ENCODE measurements at places on chromosomes 1 and 21. TPM values are rescaled to one million over a fixed set of nuclear protein-coding genes. Genes with fewer than 3 reads are reported as not detected.

DNA sequence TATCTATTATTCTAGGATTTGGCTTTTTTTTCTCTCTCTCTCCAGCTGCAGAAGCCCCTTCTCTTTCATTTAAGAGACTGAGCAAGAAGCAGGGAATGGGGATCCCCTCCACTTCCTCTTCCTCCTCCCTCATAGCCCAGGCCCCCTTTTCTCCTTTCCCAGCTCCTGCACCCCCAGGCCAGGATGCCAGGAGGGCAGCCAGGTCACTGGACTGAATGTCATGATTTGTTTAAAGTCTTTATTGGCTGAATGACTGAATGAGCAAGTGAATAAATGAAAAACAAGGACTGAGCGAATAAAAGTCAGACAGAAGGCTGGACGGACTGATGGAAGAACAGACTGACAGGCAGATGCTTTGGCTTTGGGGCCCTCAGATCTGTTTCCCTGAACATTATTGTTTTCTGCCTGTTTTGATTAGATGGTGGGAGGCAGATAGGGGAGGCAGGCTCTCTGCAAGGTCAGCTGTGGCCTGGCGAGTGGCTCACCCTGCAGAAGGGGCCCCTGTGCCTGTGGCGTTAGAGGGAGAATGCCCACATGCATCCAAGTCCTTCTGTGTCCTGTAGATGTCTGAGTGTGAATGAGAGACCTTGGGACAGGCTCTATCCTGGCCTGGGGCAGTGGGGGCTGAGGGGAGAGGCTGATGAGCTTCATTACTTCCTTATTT is 20.3 kb upstream of the ADGRB2 start:
- no peak for DNase-seq
- H3K27me3 ChIP-seq = no peaks in the 10 kb centered on the region
- no peak overlapping the region for H3K4me3 ChIP-seq
- H3K4me1 ChIP-seq = peaks cover 23% of the 10 kb centered on the region
- H3K36me3 ChIP-seq = no peaks in the 10 kb centered on the region

GRCh38 chr21:36127250-36127904 is 7.5 kb upstream of the CBR3 start:
- peaks cover 24% of the 10 kb centered on the region for H3K4me1 ChIP-seq
- H3K27ac ChIP-seq = no peak overlapping the region
- H3K36me3 ChIP-seq = peaks cover 4% of the 10 kb centered on the region
- H3K4me3 ChIP-seq = no peak overlapping the region

NEXN gene
- total RNA-seq = 1.1 TPM

DNA sequence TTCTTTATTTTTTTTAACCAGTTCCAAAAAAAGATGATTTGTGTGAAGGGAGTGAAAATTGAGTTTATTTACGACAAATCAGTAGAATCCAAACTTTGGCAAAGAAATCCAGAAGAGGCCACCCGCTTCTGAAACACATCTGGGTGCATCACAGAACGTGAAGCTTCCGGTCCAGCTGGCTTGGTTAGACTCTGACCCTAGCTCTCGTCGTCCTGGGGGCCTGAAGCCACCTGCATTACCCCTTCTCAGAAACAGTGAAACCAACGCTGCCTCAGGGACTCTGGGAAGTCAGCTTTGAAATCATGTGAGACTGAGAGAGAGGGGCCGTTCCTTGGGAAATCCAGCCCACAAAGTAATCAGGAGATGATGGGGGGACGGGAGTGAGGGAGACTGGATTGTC is 21.8 kb downstream of the AJAP1 start:
- DNase-seq = no peak
- no peaks in the 10 kb centered on the region for H3K4me1 ChIP-seq
- H3K27ac ChIP-seq = no peak overlapping the region
- no peaks in the 10 kb centered on the region for H3K36me3 ChIP-seq

DNA sequence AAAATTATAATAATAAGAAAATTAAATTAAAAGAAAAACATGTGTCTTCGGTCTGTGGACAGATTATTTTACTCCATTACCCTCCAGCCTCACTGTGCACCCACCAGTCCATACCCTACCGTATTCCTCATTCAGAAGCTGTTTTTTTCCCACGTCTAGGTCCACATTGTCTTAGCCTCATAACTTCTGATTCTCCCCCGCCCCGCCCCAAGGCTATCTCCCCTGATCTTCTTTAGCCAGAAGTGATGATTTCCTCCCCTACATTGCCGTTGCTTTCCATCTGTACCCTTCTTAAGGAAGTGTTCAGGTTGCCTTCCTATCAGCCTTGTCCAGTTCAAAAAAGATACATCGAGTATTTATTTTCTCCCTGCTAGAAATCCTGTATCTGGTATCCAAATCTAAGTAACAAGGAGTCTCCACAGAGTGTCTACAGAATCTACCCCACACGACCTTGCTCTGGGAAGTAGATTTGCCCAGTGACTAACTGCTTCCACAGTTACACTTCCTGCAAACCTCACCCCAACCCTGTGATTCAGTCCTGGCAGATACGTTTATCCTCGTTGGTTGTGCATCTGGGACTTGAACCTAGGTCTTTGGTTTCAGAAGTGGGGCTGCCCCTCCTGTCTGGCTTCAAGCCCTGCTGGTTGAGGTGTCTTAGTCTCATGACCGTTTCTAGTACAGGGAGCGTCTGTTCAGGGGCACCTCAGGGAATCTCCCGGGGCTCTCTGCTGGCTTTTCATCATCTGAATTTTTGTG is 470.2 kb downstream of the CAMTA1 start:
- H3K27me3 ChIP-seq = no peaks in the 10 kb centered on the region
- no peaks in the 10 kb centered on the region for H3K36me3 ChIP-seq
- H3K4me3 ChIP-seq = no peak overlapping the region
- no peak overlapping the region for H3K27ac ChIP-seq
- DNase-seq = no peak

GRCh38 chr1:192225266-192225665 is 67.0 kb downstream of the RGS18 start:
- no peak overlapping the region for H3K27ac ChIP-seq
- H3K4me3 ChIP-seq = no peak overlapping the region
- peaks cover 2% of the 10 kb centered on the region for H3K4me1 ChIP-seq
- no peak for DNase-seq
- no peaks in the 10 kb centered on the region for H3K27me3 ChIP-seq
- H3K36me3 ChIP-seq = no peaks in the 10 kb centered on the region

- H3K4me1 ChIP-seq = peaks cover 42% of the 10 kb centered on the region
- H3K27me3 ChIP-seq = no peaks in the 10 kb centered on the region
These were observed 201.2 kb downstream of the TOMM20 start for GRCh38 chr1:234927312-234927970.

FAM110D gene
- total RNA-seq = not detected

OR6K3 gene
- total RNA-seq = not detected
